ENCODE measurements at places on chromosomes 3 and 15.

- no peak for DNase-seq
Measured at GRCh38 chr3:67601919-67602608, 52.3 kb downstream of the SUCLG2 start.

DNA sequence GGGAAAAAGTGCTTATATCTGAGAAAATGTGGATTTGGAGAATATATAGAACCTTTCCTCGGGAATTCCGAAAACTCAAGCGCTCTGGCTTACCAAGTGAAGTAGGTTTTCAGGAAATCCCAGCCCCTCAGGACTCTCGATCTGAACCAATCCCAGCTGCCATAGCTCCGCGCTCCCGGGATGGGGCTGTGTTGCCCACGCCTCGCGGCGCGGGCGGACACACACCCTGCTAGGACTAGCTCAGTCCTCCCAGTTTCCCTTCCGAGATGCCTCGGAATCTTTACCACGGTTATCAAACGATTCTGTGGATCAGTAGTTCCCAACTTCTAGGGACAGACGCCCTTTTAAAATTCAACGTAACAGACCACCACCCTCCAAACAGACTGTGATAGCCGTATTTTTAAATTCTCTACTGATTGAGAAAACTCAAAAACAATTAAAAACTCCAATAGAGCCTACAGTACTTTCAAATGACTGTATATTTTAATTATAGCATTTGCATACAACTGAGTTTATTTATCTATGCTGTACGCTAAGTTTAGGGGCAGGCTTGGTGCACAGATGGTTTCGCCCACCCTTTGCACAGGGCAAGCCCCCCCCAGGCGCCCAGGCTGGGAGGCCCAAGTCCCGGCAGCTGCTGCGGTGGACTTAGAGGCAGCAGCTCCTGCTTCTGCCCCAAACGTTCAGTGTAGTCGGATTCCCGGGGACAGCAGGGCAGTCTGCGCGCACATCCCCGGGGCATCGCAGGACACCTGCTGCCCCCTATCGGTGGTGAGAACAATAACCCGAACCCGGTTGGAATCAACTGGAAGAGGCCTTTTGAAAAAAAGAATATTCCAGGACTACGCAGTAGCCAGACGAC lies 52.3 kb downstream of the CCDC54 start:
- DNase-seq, result peak; percentile 4

- no peak for DNase-seq
Measured at GRCh38 chr3:105388176-105388575, 21.5 kb downstream of the ALCAM start.

- no peak for DNase-seq
Measured at GRCh38 chr3:73094129-73094528, 32.7 kb downstream of the EBLN2 start.

- no peak for DNase-seq
Measured at GRCh38 chr3:172084871-172085556, 45.6 kb downstream of the FNDC3B start.

GRCh38 chr3:197736010-197736490 lies 654 bp downstream of the RUBCN start:
- no peak for DNase-seq

DNA sequence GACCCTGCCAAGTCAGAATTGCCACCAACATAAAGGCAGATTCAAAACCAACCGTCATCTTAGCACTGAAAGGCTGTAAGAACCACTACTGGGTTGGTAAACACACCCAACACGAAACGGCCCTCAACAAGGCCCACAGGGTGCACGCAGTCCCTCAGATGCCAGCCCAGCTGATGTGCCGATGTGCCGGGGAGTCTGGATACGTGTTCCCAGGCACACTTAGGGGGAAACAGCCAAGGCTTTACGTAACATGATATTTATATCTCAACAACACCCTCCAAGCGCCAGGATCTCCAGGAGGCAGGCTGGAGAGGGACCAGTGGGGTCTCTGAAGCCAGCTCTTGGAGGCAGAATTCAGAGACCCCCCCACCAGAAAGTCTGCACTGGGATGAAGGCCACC lies 14.2 kb downstream of the POC1A start:
- no peak for DNase-seq

DNA sequence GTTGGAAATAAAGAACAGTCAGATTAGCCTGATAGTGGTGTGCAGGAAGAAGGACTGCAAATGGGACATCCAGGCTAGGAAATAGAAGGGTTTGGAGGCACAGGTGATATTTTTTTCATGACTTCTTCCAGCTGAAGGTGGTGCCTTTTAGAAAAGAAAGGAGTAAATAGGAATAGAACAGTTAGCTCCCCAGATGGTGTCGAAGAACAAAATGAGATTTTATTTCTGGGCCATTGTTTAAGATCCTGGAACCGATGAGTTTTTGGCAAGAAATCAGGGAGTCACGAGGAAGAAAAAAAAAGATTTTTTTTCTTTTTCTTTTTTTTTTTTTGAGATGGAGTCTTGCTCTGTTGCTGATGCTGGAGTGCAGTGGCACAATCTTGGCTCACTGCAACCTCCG lies 9.8 kb upstream of the NCK1 start:
- DNase-seq, result no peak

Data from T-helper 22 cell (primary cell).